ENCODE measurements at places on chromosomes 16 and 17. TPM values are rescaled to one million over a fixed set of nuclear protein-coding genes. Genes with fewer than 3 reads are reported as not detected.

DNA sequence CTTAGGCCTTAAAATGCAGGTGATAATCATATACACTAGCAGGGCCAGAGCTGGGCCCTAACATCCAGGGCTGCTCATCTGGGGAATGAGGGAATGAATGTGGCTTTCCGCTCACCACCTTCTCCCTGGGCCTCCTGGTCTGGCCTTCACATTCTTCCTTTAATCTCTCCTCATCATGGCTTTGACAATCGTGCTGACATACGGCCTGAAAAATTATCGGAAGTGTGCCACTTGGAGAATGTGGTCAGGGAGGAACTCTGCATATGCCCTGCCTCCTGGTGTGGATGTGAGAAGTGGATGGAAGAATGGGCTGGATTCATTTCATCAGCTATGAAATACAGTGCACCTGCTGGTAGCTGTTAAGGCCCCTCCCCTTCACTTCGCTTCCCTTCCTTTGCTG is 2.4 kb downstream of the WSCD1 start:
- no peak overlapping the region for H3K27ac ChIP-seq
- H3K36me3 ChIP-seq: no peaks in the 10 kb centered on the region
- no peak for DNase-seq
- no peak overlapping the region for H3K4me3 ChIP-seq
- H3K27me3 ChIP-seq: no peaks in the 10 kb centered on the region
- H3K4me1 ChIP-seq: peaks cover 27% of the 10 kb centered on the region

DNA sequence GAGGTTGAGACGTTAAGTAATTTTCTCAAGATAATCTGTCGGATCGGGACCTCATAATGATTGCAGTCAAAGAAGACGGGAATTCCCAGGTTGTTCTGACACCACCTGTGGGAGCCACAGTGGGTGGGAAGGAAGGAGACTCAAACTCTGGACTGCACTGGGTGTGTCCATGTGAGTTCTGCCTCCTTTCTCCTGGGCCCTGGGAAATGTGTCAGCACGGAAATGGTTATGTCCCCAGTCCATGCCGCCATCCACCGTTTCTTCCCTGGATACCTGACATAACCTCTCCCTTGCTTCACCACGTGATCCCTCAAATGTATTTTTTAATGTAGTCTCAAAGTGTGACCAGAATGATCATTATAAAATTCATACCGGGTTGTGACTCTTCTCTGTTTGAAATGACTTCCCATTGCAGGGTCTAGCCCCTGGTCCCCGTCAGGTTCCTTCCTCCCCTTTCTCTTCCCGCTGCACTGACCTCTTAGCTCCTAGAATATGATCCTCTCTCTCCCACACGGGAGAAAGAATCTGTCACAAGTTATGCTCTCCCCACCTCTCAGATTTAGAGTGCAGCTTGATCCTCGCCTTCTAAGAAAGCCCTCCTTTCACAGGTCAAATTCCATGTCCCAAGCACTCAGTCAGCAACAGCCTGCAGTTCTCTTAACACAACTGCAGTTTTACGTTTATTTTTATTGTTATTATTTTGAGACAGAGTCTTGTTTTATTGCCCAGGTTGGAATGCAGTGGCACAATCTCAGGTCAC is 820.0 kb upstream of the EEF2KMT start:
- peaks cover 9% of the 10 kb centered on the region for H3K27me3 ChIP-seq
- no peak overlapping the region for H3K4me3 ChIP-seq
- H3K27ac ChIP-seq: no peak overlapping the region
- DNase-seq: no peak

GRCh38 chr17:75998327-75998795 is 2.3 kb upstream of the CDK3 start:
- no peak overlapping the region for H3K4me3 ChIP-seq
- H3K27me3 ChIP-seq: no peaks in the 10 kb centered on the region
- H3K27ac ChIP-seq: no peak overlapping the region
- DNase-seq: no peak
- H3K4me1 ChIP-seq: peaks cover 51% of the 10 kb centered on the region

The CDH8 gene
- total RNA-seq: not detected

- peaks cover 32% of the 10 kb centered on the region for H3K4me1 ChIP-seq
- peak overlapping the region; percentile 60 for H3K27ac ChIP-seq
- H3K27me3 ChIP-seq: peaks cover 52% of the 10 kb centered on the region
Observed at GRCh38 chr16:728131-728889, 1.4 kb downstream of the HAGHL start.

GRCh38 chr16:4166821-4167220 is 50.6 kb upstream of the ADCY9 start:
- H3K36me3 ChIP-seq: no peaks in the 10 kb centered on the region
- H3K27ac ChIP-seq: no peak overlapping the region
- no peak overlapping the region for H3K4me3 ChIP-seq
- DNase-seq: no peak

GRCh38 chr16:65377195-65377594 is 255.3 kb upstream of the CDH11 start:
- H3K27ac ChIP-seq: no peak overlapping the region
- no peaks in the 10 kb centered on the region for H3K27me3 ChIP-seq
- H3K4me1 ChIP-seq: no peaks in the 10 kb centered on the region
- no peak for DNase-seq
- H3K4me3 ChIP-seq: no peak overlapping the region
- H3K36me3 ChIP-seq: no peaks in the 10 kb centered on the region

The TP53TG3B gene
- total RNA-seq: not detected

GRCh38 chr16:67678354-67679023 is 11.9 kb downstream of the C16orf86 start:
- peak; percentile 42 for DNase-seq
- H3K27ac ChIP-seq: peak overlapping the region; percentile 41
- H3K27me3 ChIP-seq: no peaks in the 10 kb centered on the region
- peaks cover 4% of the 10 kb centered on the region for H3K36me3 ChIP-seq
- H3K4me3 ChIP-seq: no peak overlapping the region

- no peak overlapping the region for H3K4me3 ChIP-seq
- H3K4me1 ChIP-seq: no peaks in the 10 kb centered on the region
- peak overlapping the region; percentile 70 for H3K27ac ChIP-seq
- DNase-seq: peak; percentile 69
- no peaks in the 10 kb centered on the region for H3K27me3 ChIP-seq
Observed at GRCh38 chr17:64441772-64442540, 7.0 kb upstream of the MILR1 start.

DNA sequence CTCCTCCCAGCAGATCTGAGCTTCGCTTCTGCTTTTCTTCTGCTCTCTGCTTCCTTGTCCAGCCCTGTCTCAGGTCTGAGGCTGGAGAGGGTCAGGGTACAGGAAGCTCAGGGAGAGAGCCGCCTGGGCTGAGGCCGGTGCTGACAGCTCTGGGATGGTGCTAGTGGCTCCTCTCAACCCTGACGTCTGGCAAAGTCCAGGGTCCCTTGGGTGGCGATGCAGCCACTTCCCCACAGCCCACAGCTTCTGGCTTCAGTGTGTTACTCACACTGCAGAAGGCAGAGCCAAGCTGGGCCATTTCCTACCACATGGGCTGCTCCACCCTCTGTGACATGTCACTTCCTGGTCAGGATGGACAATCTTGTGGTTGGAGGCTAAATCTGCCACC is at the start of gene CD300C:
CD300C (minus strand) TSS at position 273 of the 388 bp plus-strand sequence. CDS start 333 bp downstream, outside the sequence.
- H3K4me3 ChIP-seq: no peak within 1 kb of the TSS
- H3K27me3 ChIP-seq: no peaks in the 10 kb centered on the region
- no peak for DNase-seq

GRCh38 chr17:58338454-58338840 is 9.9 kb upstream of the TSPOAP1 start:
- peak overlapping the region; percentile 83 for H3K27ac ChIP-seq
- peaks cover 15% of the 10 kb centered on the region for H3K27me3 ChIP-seq
- no peak overlapping the region for H3K4me3 ChIP-seq
- no peak for DNase-seq
- peaks cover under 1% of the 10 kb centered on the region for H3K36me3 ChIP-seq
- H3K4me1 ChIP-seq: peaks cover 77% of the 10 kb centered on the region

DNA sequence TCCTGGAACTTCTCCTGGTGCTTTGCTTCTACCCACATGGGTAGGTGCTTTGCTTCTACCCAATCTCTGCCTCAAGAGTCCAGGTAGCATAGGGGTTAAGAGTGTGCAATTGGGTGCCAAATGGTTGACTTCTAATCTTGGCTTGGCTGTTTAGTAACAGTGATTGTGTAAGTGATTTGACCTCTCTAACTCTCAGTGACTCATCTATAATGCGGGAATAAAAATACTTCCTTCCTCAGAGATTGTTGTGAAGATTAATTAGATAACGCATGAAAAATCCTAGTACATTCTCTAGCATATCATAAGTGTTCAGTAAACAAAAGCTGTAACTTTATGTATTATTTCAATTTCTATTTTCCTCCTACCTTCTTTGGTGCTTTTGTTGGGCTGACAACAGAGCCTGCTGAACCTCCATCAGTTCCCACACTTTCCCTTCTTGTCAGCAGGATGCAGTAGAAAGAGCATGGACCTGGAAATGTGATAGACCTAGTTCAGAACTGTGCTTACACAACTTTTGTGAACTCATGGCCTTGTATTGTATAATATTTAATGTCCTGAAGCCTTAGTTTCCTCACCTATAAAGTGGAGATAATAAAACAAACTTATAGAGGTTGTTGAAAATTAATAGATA is 72.9 kb upstream of the SMIM36 start:
- H3K4me1 ChIP-seq: no peaks in the 10 kb centered on the region
- no peaks in the 10 kb centered on the region for H3K36me3 ChIP-seq
- no peak overlapping the region for H3K4me3 ChIP-seq
- DNase-seq: no peak
- H3K27me3 ChIP-seq: no peaks in the 10 kb centered on the region

The TNS4 gene
- 0.18 TPM for total RNA-seq

GRCh38 chr16:10839279-10839666 is 20.7 kb upstream of the TVP23A start:
- peaks cover 4% of the 10 kb centered on the region for H3K4me1 ChIP-seq
- no peaks in the 10 kb centered on the region for H3K36me3 ChIP-seq
- H3K27me3 ChIP-seq: no peaks in the 10 kb centered on the region
- no peak overlapping the region for H3K27ac ChIP-seq
- H3K4me3 ChIP-seq: no peak overlapping the region

DNA sequence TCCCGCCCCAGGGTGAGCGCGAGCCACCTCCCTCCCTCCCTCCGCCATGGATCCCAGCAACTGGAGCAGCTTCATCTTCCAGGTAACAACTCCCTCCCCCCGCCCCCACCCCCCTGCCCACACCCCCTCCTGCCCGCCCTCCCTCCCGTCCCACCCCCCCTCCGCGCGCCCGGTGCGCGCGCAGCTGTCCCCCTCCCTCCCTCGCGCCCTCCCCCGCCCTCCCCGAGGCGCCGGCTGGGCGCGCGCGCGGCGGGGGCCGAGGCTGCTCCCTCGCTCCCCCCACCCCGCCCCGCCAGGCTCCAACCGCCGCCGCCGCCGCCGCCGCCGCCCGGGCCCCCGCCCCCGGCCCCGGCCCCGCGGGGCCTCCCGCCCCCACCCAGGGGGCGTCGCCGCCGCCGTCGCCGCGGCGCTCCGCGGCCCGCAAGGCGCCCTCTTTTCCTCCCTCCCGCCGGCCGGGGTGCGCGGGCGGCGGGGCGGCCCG is at the start of gene MAZ:
MAZ (plus strand) TSS at position 431 of the 481 bp plus-strand sequence. CDS start 173 bp downstream, outside the sequence.
- DNase-seq: no peak
- peak within 1 kb of the TSS; percentile 85 for H3K4me3 ChIP-seq
- no peaks in the 10 kb centered on the region for H3K27me3 ChIP-seq
- peaks cover 17% of the 10 kb centered on the region for H3K36me3 ChIP-seq

The SDF2 gene
- 49.0 TPM for total RNA-seq

GRCh38 chr17:27896701-27897100 is 3.5 kb upstream of the LYRM9 start:
- no peaks in the 10 kb centered on the region for H3K27me3 ChIP-seq
- no peak overlapping the region for H3K4me3 ChIP-seq
- DNase-seq: no peak
- H3K4me1 ChIP-seq: peaks cover 9% of the 10 kb centered on the region
- no peak overlapping the region for H3K27ac ChIP-seq

GRCh38 chr16:53944025-53944424 is 240.1 kb downstream of the FTO start:
- no peak overlapping the region for H3K27ac ChIP-seq
- peaks cover 22% of the 10 kb centered on the region for H3K4me1 ChIP-seq
- H3K27me3 ChIP-seq: no peaks in the 10 kb centered on the region
- no peak overlapping the region for H3K4me3 ChIP-seq
- DNase-seq: no peak

The PAQR4 gene
- 4.9 TPM for total RNA-seq

DNA sequence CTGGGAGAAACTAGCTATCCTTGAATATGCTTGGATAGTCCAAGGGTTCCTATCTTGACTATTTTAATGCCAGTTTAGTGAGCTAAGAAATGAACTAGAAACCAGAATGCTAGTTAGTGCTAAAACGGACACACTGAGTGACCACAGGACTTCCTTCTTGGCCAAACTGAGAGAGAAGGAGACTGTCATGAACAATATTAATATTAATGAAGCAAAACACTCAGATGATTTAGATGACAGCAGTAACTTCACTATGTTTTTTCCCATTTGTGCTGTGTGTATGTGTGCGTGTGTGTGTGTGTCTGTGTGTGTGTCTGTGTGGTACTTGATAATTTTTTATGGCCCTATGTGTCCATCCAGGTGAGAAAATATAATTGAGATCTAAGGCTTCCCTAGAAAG is 2.2 kb upstream of the ATXN1L start:
- H3K4me1 ChIP-seq: peaks cover 24% of the 10 kb centered on the region
- DNase-seq: no peak
- no peak overlapping the region for H3K4me3 ChIP-seq

GRCh38 chr17:32536736-32537643 is 50.2 kb downstream of the CDK5R1 start:
- H3K27ac ChIP-seq: no peak overlapping the region
- DNase-seq: no peak
- no peak overlapping the region for H3K4me3 ChIP-seq
- H3K27me3 ChIP-seq: no peaks in the 10 kb centered on the region
- peaks cover 3% of the 10 kb centered on the region for H3K4me1 ChIP-seq

DNA sequence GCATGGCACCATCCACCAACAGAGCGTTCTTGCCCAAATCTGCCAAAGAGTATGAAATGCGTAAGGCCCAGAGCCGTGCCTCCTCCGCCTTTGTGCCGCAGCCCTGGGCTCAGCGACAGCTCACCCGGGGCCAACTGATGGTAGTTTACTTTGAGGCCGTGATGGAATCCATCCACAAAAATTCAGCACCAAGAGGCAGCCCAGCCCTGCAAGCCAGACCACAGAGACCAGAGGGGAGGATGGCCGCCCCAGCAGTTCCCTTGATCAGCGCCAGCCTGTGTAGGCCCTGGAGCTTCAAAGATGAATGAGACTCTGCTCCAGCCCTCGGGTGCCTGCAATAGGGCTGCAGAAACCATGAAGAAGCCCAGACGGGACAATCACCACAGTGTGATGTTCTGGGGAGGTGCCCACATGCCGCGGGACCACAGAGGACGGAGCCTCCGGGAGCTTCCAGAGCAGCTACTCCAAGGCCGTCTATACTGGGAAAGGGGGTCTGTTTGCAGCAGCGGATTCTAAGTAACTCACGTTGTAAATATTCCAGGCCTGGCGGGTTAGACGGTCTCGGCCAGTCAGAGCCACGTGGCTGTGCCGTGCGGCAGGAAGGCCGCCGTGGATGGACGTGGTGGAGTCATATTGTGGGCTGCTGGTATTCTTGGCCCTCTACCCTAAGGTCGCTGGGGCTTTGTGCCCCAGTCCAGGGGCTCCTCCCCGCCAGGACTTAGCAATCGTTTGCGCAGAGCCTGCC is 80.3 kb downstream of the RBFOX3 start:
- DNase-seq: no peak
- peaks cover 91% of the 10 kb centered on the region for H3K27me3 ChIP-seq
- H3K36me3 ChIP-seq: no peaks in the 10 kb centered on the region

The ZNF18 gene
- total RNA-seq: not detected

The SCGB1C2 gene
- not detected for total RNA-seq

The CDRT15 gene
- total RNA-seq: not detected

The NPIPB9 gene
- total RNA-seq: not detected
